ENCODE measurements at places on chromosomes 4 and X.

DNA sequence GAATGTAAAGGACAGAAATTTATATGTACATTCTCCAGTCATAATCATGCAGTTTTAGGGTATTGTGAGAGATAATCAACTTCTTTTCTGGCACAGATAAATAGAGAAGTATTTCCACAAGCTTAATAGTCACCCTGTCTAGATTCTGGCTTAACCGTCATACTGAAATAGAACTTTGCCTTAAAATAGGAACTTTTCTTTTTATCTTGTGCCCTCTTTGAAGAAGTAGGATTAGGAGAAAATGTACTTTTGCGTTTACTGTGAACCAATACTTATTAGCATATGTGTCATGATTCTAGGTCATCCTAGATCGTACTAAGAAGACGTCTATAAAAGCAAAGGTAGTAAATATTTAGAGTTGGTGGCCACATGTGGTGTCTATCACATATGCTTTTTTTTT, 95.4 kb downstream of the NFKB1 start:
- no peak for DNase-seq

DNA sequence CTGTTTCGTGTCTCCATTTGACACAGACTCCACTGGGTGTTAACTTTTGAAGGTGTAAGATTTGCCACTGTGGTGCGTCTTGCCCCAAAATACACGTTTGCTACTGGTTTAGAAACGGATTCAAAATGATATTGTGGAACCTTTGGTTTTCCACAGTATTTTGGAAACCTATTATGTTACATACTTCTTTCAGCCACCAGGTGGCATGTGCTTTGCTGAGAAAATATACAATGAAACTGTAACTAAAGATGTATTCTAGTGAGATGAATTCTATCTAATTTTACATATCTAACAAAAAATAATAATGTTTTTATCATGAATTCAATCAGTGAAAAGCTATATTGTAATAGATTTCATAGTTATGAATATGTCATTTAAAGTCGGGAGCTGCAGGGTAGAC, 28.4 kb upstream of the SLITRK4 start:
- no peak for DNase-seq

GRCh38 chr4:65917486-65917885, 247.2 kb upstream of the EPHA5 start:
- DNase-seq, result no peak

- DNase-seq, result no peak
These were observed 60.3 kb downstream of the SH3KBP1 start for GRCh38 chrX:19827088-19827487.

DNA sequence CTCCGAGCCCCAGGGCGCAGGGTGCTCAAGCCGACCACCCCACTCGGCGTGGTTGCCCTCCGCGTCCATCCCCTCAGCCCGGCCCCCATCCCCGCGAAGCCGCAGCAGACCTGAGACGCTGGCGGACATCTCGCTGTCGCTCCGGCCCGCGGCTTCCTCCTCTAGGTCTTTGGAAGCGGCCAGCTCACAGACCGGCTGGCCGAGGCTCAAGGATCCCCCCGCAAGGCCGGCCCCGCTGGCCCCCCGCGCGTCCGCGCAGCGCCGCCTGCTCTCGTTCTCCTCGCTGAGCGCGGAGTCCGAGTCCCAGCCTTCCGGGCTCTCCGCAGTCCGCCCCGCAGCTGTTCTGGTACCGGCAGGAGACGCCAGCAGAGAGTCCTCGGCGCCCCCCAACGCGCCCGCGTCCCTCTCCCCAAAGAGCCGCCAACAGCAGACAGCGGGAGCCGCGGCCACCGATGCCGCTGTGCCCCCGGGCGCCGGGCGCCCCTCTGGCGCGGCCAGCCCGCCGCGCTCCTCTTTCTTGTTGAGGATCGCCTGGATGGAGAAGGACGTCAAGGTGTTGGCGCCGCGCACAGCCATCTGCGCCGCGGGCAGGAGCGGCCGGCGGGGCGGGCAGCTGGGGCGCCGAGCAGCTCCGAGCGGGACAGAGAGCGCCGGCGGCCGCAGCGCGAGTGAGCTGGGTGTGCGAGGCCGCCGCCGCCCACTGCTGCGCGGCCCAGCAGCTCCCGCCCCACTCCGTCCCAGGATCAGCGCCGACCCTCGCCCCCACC, at the start of gene NKX3-2:
Gene NKX3-2 (minus strand): TSS at position 670 of the 767 bp plus-strand sequence. CDS start 94 bp downstream, at position 576.
- no peak for DNase-seq

- DNase-seq, result no peak
These were observed 436.6 kb downstream of the C4orf33 start for GRCh38 chr4:129532573-129532972.

GRCh38 chrX:11412715-11413623, 119.8 kb downstream of the AMELX start:
- no peak for DNase-seq

GRCh38 chrX:149717803-149718202, 5.9 kb downstream of the MAGEA11 start:
- no peak for DNase-seq

- no peak for DNase-seq
These were observed 42.2 kb upstream of the HMGB3 start for GRCh38 chrX:150940844-150941495.
